Activated CD8-positive, alpha-beta memory T cell treated with anti-CD3 and anti-CD28 coated beads for 48 hours (primary cell): ENCODE measurements at places on chromosomes 4 and X.

GRCh38 chrX:96889726-96890125 is 6.0 kb downstream of the RPA4 start:
- no peak for DNase-seq

- DNase-seq: no peak
Observed at GRCh38 chrX:81662381-81662780, 460.5 kb downstream of the SH3BGRL start.

- DNase-seq: no peak
Observed at GRCh38 chr4:159787901-159788300, 685.0 kb downstream of the RAPGEF2 start.

- no peak for DNase-seq
Observed at GRCh38 chr4:21592970-21593670, 355.5 kb downstream of the KCNIP4 start.

- no peak for DNase-seq
Observed at GRCh38 chr4:141548791-141549190, 87.6 kb upstream of the IL15 start.

- DNase-seq: no peak
Observed at GRCh38 chr4:86565651-86566050, 28.5 kb upstream of the PTPN13 start.
